Hindlimb muscle (tissue), 1 donor: ENCODE measurements at places on chromosomes 12 and 14.

- no peak for DNase-seq
Observed at GRCh38 chr12:83514372-83514771, 827.7 kb downstream of the TMTC2 start.

- DNase-seq, result no peak
Observed at GRCh38 chr14:100523131-100523842, 63.9 kb downstream of the BEGAIN start.

GRCh38 chr14:103762036-103762435 is 46.4 kb downstream of the ZFYVE21 start:
- no peak for DNase-seq

DNA sequence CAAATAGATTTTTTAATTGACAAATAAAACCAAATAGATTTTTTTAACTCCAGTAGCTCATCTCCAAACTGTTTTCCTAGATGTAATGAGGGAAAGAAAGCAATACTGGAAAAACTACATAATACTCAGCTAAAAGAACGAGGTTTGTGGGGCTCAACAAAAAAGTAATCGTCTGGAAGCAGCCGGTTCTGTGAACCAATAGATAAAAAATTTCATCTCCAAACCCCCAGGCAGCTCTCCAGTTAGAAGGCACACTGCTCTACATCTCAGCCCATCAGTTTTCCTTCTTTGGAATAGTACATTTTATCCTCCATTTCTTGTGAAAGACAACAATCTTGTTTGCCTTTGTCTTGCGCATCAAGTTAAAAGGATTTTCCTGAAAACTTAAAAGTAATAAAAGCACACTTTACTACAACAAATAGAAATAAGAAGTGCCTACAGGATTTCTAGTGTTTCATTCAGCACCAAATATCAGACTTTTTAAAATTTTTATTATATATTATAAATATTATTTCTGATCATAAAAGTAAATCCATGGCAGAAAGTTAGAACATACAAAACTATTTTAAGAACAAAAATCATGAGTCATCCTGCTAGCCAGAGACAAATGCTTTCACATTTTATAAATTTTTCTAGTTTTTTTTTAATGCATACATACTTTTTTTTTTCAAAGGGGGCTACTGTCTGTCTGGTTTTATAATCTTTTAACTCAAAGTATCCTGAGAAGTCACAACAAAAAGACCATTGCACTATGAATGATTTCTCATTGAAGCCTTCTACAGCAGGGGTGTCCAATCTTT is 67.7 kb downstream of the EPS8 start:
- DNase-seq, result no peak

- DNase-seq, result no peak
Observed at GRCh38 chr12:5889381-5890047, 55.5 kb downstream of the ANO2 start.
